Stimulated activated CD4-positive, alpha-beta T cell treated with anti-CD3 and anti-CD28 coated beads, TNF-alpha, amount 100 ng/mL, for 1 hour (primary cell): ENCODE measurements at places on chromosomes 2 and 18.

- no peak for DNase-seq
Measured at GRCh38 chr2:45913539-45913938, 262.1 kb downstream of the PRKCE start.

GRCh38 chr2:238895361-238895882 lies 47.5 kb downstream of the TWIST2 start:
- DNase-seq: no peak

- DNase-seq: no peak
Measured at GRCh38 chr2:6793371-6793770, 72.3 kb downstream of the CMPK2 start.

- no peak for DNase-seq
Measured at GRCh38 chr2:233999182-233999581, 51.3 kb upstream of the SPP2 start.

- no peak for DNase-seq
Measured at GRCh38 chr2:35410431-35411061, 945.0 kb upstream of the CRIM1 start.

GRCh38 chr2:114113518-114113917 lies 223.6 kb downstream of the ACTR3 start:
- DNase-seq: no peak

DNA sequence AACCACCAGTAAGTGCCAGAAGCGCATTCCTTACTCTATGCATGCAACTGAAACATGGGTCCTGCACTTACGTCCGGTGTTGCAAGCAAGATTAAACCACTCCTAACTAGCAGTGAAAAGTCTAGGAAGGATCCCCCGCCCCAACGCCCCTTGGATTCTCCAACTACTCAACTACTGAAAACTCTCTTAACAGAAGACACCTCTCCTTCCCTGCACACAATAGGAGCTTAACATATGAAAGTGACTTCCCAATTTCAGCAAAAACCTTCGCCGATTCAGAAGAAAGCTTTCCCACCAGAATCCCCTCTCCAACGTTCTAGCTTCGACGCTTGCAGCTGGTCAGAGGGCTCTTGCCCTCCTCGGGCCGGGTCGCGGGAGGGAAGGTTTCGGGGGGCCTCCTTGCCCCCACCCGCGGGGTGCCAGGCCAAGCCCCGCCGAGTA lies 578 bp downstream of the IWS1 start:
- DNase-seq: no peak

- DNase-seq: no peak
Measured at GRCh38 chr2:207156451-207157161, 9.1 kb downstream of the KLF7 start.

- no peak for DNase-seq
Measured at GRCh38 chr18:8435376-8435775, 173.9 kb upstream of the RAB12 start.

DNA sequence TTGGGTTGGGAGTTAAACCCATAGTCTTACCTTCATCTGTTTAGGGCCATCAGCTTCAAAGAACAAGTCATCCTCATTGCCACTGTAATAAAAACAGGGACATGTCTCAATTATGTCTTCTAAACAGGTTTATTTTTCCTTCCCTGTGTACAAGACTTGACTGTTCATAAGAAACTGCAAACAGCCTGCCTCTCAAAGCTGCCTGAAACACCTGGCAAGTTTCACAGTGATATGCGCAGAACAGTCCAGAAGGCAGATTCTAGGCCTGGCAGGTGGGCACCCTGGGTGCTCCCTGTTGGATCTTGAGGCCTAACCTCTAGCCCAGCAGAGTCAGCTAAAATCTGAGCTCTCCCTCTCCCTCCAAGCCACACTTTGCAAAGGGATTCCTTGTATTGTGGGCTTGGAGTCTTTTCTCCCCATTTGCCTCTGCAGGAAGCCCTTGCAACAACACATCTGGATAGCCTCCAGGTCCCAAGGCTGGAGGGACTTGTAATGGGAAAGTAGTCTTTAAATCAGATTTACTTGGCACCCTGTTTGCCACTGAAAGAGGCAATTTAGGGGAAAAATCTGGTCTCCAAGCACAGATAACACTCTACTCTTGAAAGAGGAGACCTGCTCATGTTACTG lies 930 bp downstream of the IL1B start:
- no peak for DNase-seq

- no peak for DNase-seq
Measured at GRCh38 chr18:64539847-64540246, 391.0 kb upstream of the LINC00305 start.

DNA sequence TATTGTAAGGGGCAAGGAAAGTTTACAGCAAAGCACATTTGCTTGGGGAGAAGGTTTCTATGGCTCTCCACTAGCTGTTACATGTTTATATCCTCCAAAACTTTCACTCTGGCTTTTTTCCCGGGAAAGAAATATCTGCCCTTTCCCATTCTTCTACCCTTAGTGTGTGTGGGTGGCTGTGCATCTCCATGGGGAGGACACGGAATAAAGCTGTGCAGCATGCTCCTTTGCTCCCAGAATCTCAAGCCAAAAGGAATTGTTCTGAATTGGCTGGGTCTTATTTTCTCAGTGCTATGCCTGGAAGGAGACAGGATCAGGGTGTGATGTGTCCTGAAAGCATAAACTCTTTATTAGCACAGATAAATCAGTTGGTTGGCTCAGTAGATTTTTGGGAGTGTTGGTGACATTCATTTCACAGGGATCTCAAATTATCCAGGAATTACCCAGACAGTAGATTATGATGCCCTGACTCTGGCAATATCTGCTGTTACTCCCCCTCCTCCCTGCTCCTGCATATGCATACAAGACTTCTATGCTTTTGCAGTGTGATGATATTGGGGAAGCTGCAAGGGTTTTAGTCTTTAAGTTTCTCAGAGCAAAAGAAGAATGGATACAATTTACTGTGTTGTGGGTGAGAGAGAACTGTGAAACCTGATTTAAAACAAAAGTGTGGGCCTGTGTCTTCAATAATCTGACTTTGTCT lies 63.1 kb downstream of the PARD3B start:
- DNase-seq: no peak

DNA sequence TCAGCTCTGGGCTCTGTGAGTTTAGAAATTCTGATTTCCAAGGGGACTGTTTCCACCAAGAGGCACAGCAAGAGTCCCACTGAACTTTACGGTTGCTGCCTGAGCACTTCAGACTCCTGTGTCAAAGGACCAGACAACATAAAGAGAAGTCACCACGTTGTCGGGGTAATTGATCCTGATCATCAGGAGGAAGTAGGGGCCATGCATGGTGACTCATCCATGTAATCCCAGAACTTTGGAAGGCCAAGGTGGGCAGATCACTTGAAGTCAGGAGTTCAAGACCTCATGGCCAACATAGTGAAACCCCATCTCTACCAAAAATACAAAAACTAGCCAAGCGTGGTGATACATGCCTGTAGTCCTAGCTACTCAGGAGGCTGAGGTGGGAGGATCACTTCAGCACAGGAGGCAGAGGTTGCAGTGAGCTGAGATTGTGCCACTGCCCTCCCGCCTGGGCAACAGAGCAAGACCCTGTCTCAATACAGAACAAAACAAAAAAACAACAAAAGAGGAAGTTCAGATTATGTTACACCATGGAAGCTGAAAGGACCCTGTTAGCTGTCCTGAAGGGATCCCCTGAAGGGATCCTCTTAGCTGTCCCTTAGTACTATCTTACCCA lies 9.4 kb upstream of the ASXL2 start:
- no peak for DNase-seq

GRCh38 chr2:96832408-96832753 lies 11.4 kb downstream of the ANKRD23 start:
- no peak for DNase-seq

DNA sequence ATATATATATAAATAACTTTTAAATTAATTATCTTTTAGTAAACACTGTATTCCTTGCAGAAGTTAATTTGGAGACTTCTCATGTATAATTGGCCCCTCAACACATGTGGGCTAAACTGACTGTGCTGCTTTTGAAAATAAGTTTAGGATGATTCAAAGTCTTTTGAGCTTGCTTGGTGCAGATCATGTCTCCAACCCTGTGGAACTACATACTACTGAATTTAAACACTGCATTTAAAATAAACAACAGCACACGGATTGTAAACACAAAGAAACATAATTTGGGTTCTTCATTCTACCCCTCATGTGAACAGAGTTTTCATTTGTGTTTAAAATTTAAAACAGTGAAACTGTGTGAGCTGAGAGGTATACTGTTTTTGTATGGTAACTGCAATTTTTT lies 167.7 kb downstream of the DDX1 start:
- no peak for DNase-seq

DNA sequence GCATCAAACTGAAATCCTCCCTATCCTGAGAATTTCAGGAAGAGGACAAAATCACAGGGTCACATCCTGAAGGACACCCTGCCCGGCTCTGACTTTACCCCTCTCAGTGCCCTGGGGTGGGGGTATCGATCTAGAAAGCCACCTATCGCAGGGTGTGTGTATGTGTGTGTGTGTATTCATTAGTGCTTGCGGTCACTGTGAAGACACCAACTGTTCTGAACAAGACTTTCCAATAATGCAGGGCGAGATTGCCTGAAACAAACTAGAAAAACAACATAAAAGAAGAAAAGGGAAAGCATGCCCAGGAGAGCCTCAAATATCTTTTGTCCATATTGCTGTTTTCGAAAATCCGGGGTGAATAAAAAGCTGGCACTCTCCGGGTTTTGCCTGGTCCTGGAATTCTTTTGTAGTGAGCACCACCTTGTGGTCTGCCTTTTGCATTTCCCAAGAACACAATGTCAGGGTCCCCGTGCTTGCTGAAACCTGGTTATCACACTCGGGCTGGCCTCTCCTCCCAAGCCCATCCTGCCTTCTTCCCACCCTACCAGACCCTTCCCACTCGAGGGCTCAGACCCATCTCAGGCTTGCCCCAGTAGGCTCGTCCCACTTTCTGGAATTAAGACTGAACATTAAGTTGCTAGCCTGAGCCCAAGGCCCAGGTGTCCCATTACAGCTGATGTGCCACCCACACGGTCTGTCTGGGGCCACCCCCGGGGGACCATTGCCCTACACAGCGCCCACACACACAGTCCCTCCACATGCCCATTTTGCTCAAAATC lies 25.0 kb upstream of the COPS8 start:
- no peak for DNase-seq

- DNase-seq: no peak
Measured at GRCh38 chr2:213242653-213243052, 41.6 kb upstream of the SPAG16 start.

GRCh38 chr18:50662775-50663383 lies 103.0 kb downstream of the MAPK4 start:
- DNase-seq: no peak

GRCh38 chr18:80026363-80026762 lies 7.9 kb upstream of the RBFA start:
- no peak for DNase-seq

- no peak for DNase-seq
Measured at GRCh38 chr2:128504246-128505149, 185.8 kb upstream of the HS6ST1 start.

GRCh38 chr2:36975306-36975705 lies 9.0 kb upstream of the STRN start:
- no peak for DNase-seq

- no peak for DNase-seq
Measured at GRCh38 chr2:228048838-228049490, 132.5 kb downstream of the SPHKAP start.

GRCh38 chr2:191797942-191798876 lies 48.7 kb downstream of the CAVIN2 start:
- no peak for DNase-seq

- DNase-seq: no peak
Measured at GRCh38 chr2:16166327-16166981, 226.1 kb downstream of the MYCN start.

GRCh38 chr2:45705233-45705632 lies 53.8 kb downstream of the PRKCE start:
- DNase-seq: no peak

DNA sequence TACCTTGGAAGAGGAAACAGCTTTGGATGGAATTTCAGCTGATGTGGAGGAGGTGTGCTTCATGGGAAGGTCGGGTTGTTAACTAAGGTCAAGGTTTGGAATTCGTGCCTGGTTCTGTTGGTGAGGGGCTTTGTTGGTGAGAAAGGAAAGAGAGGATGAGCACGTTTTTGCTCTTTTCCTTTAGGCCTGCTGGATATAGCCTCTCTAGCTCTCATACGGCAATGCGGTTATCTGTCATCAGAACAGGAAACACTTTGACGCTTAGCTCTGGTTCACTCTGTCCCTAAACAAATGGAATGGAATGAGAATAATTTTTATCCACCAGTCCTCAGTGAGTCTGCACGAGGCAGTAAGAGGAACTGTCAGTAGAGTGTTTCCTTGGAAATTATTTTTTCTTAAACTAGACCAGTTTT lies 169.7 kb upstream of the NOSTRIN start:
- DNase-seq: no peak

DNA sequence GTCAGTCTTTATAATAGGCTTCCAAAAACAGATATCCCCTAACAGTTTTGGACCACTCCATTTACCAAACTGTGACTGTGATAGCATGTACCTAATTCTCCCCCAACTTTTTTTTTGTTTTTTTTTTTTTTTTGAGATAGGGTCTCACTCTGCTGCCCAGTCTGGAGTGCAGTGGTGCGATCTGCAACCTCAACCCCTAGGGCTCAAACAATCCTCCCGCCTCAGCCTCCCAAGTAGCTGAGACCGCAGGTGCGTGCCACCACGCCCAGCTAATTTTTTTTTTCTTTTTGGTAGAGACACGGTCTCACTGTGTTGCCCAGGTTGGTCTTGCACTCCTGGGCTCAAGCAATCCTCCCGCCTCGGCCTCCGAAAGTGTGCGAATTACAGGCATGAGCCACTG lies 52.9 kb downstream of the REV1 start:
- no peak for DNase-seq

- DNase-seq: no peak
Measured at GRCh38 chr2:8550937-8551621, 130.8 kb upstream of the ID2 start.

DNA sequence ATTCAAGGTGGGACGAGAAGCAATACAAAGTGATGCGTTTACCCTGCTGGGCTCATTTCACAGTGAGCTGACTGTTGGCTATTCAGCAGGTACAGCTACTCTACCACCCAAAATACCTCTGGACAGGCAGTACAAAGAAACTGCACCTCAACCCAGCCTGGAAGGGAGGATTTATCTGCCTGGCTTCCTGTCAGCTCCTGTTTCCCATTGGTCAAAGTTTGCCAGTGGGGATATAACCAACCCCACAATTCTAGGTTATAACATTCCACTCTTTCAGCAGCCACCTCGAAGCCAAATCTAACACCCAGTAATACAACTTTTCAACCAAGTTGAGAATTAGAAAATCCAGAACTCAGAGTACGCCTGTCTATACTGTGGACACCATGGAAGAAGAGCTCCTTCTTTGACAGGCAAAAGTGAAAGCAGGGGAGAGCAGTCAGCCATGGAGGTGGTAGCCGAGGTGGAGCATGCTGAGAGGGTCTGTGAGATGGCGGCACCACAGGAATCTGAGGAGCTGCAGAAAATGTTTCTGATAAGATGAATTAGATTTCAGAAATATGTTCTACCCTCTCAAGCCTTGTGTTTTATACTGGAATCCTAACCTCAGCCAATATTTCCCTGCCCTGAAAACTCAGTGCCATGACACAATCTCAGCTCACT lies 10.8 kb downstream of the DUSP19 start:
- DNase-seq: no peak

DNA sequence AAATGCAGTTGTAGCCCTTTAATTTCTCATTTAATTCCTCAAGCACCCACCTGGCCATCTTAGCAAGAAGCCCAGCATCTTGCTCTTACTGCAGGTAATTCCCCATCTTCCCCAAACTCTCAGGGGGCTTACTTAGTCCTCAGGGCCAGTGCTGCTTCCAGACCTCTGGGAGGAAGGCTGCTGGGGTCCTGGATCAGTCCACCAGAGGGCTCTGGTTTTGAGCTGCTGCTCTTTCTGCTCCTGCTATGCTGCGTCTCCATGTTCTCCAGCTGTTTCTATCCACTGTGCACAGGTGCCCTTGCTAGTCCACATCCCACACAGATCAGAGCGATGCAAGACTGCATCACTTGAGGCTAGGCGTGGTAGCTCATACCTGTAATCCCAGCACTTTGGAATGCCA lies 34.5 kb upstream of the TMEM87B start:
- DNase-seq: no peak
